Epithelial cell of alveolus of lung (primary cell): ENCODE measurements at places on chromosomes 13 and 19. TPM values are rescaled to one million over a fixed set of nuclear protein-coding genes. Genes with fewer than 3 reads are reported as not detected.

ZNF528 gene
- total RNA-seq, result 6.6 and 16.4 TPM in 2 replicates

IZUMO4 gene
- total RNA-seq, result 0.13 and 2.9 TPM in 2 replicates

CADM4 gene
- total RNA-seq, result 2.6 and 4.8 TPM in 2 replicates

ZNF132 gene
- 3.7 and 5.9 TPM in 2 replicates for total RNA-seq

DLEU7 gene
- not detected in 2 replicates for total RNA-seq

SMAD9 gene
- total RNA-seq, result 3.4 and 25.6 TPM in 2 replicates

PRKCG gene
- total RNA-seq, result under 0.01 TPM in 1 of 2 replicates, not detected in the other

IZUMO2 gene
- total RNA-seq, result 0.65 TPM in 1 of 2 replicates, not detected in the other

PLEKHF1 gene
- total RNA-seq, result 10.5 and 11.6 TPM in 2 replicates

WDFY2 gene
- total RNA-seq, result 4.9 and 5.8 TPM in 2 replicates

ZNF699 gene
- total RNA-seq, result 12.0 and 12.6 TPM in 2 replicates

PPAN gene
- total RNA-seq, result 37.5 and 38.7 TPM in 2 replicates

CDX2 gene
- not detected in 2 replicates for total RNA-seq

C19orf67 gene
- not detected in 2 replicates for total RNA-seq

RETN gene
- total RNA-seq, result not detected in 2 replicates

PLPPR2 gene
- total RNA-seq, result 23.4 and 46.5 TPM in 2 replicates

ZNF540 gene
- under 0.01 and 0.40 TPM in 2 replicates for total RNA-seq

NXNL1 gene
- not detected in 2 replicates for total RNA-seq

ERICH4 gene
- not detected in 2 replicates for total RNA-seq
